ENCODE measurements at places on chromosomes 7 and 10.

DNA sequence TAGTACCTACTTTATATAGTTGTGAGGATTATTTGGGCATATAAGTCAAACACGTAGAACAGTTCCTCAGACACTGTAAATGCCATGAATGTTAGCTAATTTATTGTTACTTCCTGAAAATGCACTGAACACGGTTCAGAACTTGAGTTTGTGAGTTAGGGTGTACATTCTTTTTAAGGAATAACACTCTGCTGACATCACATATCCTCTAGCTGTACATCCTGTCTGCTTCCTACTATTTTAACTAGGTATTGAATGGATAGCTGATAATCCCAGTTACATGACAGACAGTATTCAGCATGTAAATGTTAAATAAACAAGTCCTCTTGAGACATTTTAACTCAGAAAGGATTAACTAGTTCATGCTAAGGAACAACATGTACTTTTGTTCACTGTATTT lies 16.0 kb downstream of the SAMD8 start:
- no peak for DNase-seq

- no peak for DNase-seq
These were observed 114.5 kb downstream of the MBL2 start for GRCh38 chr10:52658112-52658511.

GRCh38 chr7:75818472-75818871 lies 4.9 kb upstream of the CCL24 start:
- DNase-seq, result no peak

DNA sequence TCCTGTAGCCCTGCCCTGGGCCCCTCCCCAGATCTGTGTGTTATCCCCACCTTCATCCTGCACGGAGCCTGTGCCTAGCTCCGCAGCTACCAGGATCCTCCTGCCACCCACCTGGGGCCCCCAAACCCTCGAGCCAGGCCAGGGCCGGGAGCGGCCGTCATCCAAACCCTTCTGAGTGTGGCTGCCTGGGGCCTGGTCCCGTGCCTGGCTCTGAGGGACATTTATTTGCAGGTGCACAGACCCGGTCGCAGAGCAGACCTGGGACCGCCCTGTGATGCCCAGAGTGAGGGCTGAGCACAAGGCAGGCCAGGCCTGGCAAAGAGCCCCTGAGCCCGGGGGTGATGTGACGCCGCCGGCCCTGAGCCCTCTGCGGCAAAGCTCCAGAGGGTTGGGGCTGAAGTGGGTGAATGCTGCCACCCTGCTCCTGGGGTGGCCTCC lies 27.4 kb upstream of the INPP5A start:
- no peak for DNase-seq

- DNase-seq, result no peak
These were observed 350.0 kb downstream of the CRPPA start for GRCh38 chr7:16071246-16071857.

DNA sequence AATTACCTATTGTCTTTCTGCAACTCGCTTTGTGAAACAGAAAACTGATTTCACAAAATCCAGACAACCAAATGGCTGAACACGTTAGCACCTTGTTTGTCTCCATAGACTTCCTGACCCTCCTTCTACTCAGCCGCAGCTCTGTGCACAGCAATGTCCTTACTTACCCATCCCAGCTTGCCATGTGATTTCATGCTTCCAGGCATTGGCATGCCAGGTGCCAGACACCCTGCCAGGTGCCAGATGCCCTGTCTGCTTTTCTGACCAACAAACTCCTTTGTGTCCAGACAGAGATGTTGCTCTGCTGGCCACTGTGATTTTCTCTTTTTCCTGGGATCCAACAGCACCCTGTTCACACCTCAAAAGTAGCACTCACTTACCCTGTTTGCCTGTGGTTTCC lies 16.1 kb upstream of the FAM170B start:
- no peak for DNase-seq

Data from activated naive CD4-positive, alpha-beta T cell treated with anti-CD3 and anti-CD28 coated beads, Interleukin-2, amount 50 U/mL, for 16 hours (primary cell).